ENCODE measurements at places on chromosomes 7 and 10.

DNA sequence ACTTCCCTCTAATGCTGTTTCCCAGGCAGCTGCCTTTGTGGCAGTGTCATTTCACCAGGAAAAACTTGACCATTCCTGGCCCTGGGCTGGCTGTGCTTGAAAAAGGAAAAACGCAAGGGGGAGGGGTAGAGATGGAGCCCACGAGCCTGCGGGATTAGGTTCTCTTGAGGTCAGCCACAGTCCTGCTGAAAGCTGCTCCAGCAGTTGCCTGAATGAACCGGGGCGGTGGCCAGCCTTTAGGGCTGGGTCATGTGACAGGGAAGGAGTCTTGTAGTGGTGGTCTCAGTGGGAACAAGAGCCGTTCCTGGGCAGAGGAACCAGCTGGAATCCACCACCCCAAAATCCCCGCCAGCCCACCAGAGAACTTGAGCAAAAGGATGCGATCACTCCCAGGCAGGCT is 51.2 kb upstream of the LRRC4 start:
- no peak for DNase-seq

DNA sequence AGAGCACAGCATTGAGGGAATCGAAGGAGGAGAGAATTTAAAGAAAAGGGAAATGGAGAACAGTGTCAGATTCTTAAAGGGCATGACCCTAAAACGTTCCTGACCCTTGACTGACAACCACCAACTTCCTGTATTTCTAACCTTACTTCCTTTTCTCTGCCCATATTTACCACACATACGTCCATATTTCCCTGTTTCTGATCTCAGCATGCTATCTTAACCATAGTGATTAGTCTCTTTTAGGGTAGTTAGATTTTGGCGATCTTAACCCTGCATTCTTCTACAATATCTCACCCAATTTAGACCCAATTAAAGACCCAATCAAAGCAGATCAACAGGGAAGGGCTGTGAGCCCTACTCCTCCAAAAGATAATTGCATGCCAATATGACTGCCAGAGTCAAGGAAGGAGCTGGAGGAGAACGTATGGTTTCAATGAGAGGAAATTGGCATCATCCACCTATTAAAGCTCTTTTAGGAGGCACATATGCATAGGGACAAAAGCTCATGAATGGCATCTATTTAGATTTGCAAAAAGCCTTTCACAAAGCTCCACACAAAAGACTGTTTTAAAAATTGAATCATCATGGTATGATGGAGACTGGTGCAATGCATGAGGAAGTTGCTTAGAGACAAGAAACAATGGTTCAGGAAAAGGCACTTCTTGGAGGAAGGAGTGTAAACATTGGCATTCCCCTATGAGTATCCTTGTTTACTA is 49.0 kb upstream of the ARHGAP12 start:
- no peak for DNase-seq

DNA sequence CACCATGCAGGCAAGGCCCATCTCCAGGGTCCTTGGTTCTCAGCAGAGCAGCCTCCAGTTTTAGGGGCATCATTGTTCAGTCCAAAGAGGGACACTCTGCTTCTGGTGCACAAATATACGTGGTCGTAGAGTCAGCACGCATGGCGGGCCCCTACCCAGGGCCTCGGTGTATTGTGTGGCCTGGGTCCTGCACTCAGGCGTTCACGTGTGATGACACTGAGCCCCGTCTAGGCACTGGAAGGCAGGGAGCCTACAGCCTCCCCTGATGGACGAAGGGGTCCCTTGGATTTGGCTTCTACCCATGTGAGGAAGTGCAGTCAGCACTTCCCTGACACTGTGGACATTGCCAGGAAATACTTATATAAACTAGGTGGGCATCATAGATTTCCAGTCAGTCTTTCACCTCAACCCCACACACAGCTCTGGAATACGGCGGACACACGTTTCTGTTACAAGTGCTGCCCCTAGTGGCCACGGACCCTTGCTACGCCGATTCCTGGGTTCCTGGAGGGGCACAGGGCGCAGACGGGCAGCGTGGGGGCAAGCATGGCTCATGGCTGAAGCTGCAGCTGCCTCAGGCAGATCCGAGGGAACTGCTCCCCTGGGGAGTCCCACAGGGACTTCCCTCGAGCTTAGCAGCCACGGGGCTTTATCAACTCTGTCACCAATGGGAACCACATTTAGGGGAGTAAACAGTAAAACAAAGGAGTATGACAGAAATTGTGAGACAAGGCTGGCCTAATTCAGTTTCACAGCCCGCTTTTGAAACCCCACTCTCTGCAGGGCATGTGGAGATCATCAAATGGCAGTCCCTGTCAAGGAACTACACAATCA is 25.4 kb downstream of the AIFM2 start:
- DNase-seq, result no peak

DNA sequence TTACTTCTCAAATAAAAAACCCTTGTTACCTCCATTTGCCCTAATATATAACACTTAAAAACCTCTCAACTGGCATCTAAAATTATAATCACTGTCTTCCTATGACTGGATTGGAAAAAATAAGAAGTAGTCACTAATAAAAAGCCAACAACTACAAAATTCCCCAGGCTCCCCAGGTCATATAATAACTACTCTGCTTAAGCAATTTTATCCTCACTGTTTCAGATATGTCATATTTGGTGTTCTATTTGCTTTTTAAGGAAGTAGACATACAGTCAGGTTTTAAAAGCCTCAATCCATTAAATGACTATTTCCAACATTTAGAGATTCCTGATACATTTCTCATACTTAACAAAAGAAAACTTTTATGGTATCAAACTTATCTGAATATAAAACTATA is 2.4 kb downstream of the H2AZ2 start:
- DNase-seq, result no peak

- DNase-seq, result no peak
Observed at GRCh38 chr7:55423891-55424290, 58.8 kb downstream of the LANCL2 start.

- no peak for DNase-seq
Observed at GRCh38 chr7:3367261-3367660, 66.2 kb downstream of the SDK1 start.

DNA sequence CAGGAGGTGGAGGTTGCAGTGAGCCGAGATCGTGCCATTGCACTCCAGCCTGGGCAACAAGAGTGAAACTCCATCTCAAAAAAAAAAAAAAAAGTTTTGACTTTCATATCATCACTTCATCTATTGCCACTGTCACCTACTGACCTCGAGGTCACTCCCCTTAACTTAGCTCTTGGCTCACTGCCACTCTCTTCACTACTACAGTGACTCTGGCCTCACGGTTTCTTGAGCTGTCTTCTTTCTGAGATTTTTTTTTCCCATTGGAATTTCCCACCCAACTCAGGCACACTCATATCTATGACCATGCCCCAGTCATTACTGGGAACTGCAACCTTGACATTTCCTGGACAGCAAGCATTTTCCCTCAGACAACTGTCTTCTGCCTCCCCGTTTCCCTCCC is 42.6 kb upstream of the C7orf33 start:
- no peak for DNase-seq

DNA sequence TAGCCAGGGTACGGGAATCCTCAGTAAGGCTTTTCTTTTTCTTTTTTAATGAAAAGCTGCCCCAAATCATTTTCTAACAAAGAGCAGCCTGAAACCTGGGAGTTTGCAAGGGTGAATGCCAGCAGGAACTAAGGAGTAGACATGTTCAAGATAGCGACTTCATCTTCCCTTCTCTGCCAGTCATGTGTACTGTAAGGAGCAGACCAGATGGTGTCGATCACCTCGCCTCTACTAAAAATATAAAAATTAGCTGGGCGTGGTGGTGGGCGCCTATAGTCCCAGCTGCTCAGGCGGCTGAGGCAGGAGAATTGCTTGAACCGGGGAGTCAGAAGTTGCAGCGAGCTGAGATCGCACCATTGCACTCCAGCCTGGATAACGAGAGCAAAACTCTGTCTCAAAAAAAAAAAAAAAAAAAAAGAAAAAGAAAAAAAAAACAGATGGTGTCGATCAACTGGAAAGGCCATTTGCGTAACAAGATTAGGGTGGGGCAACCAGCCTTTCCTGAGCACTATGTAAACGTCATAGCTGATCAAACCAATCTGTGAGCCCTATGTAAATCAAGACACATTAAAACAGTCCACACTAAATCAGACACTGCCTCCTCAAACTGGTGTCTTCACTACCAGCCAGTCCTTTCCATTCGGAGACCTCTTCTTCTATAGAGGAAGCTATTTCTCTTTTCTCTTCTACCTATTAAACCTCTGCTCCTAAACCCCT is 33.8 kb downstream of the NOLC1 start:
- no peak for DNase-seq

GRCh38 chr10:124035928-124036558 is 57.4 kb downstream of the CHST15 start:
- no peak for DNase-seq

DNA sequence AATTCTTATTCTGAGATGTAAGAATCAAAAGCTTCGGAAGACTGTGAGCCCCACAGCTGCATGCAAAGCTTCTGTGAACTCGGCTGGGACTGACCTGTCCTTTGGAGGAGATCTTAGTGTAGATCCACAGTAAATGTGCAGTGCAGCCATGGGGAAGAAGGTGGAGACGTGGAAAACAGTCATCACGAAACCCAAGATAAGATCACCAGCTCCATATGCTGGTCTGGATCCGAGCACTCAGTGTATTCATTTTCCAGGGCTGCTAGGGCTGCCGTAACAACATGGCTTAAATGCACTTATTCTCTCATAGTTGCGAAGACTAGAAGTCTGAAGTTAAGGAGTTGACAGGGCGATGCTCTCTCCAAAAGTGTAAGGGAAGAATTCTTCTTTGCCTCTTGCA is 143.0 kb upstream of the TCF7L2 start:
- no peak for DNase-seq

- DNase-seq, result no peak
Observed at GRCh38 chr7:22117222-22117621, 171.5 kb upstream of the CDCA7L start.

- DNase-seq, result no peak
Observed at GRCh38 chr10:100894589-100895294, 18.0 kb upstream of the SLF2 start.

- no peak for DNase-seq
Observed at GRCh38 chr7:114715907-114716306, 206.0 kb upstream of the MDFIC start.

GRCh38 chr7:34675749-34676374 is 17.8 kb downstream of the NPSR1 start:
- no peak for DNase-seq

- no peak for DNase-seq
Observed at GRCh38 chr7:134031835-134032617, 95.1 kb upstream of the LRGUK start.

GRCh38 chr10:1153251-1153763 is 97.1 kb downstream of the WDR37 start:
- DNase-seq, result no peak

DNA sequence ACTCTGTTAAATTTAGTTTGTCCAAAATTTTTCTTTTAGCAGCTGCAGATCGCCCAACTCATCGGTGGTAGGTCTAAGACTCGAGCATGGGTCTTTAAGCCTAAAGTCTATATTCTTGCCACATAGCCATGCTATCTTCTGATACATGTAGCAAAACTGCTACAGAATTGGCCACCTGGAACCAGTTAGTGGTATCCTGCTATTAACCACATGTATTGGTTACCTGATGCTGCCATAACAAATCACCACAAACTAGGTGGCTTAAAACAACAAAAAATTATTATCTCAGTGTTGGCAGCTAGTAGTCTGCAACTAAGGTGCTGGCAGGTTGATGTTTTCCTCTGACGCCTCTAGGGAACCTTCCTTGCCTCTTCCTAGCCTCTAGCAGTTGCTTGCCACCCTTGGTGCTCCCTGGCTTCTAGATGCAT is 96.7 kb upstream of the PIK3CG start:
- no peak for DNase-seq

GRCh38 chr7:1144269-1144771 is 15.7 kb downstream of the ZFAND2A start:
- DNase-seq, result no peak

GRCh38 chr10:58967551-58968388 is 208.7 kb upstream of the PHYHIPL start:
- DNase-seq, result no peak

DNA sequence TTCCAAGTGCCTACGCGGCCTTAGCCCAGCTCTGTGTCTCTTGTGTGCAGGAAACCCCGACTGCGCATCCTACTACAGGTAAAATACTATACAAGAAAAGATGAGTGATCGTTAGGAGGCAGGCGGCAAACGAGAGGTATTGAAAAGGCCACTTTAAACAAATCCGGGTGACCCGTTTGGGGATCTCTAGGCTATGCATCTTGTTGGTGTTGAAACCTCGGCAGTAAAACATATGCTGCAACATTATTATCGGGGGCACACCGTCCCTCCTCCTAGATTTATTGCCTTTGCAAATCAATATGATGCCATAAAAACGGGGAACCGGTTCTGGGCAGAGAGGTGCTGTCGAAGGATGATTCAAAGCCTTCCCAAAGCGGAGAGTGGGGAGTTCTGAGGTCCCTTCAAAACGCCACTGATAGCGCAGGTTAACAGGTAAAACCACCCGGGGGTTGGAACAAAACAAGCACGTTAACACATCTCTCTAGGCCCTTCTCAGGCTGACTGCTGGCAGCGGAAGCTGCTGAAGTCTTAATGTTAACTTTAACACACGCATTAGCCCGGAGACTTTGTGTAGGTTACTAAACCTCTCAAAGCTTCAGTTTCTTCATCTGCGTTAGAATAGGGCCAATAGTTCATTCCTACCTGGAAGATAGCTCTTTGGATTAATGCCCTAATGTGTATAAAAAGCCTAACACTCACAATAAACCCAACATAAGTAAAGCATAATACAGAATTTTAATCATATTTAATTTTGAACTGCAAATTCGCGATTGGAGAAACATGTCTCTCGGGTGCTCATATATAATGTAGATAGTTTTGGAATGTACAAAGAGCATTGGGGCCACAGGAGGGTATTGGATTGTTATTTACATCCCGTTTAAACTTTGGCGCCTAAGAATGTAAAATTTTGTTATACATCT is 2.6 kb upstream of the TBX20 start:
- no peak for DNase-seq

DNA sequence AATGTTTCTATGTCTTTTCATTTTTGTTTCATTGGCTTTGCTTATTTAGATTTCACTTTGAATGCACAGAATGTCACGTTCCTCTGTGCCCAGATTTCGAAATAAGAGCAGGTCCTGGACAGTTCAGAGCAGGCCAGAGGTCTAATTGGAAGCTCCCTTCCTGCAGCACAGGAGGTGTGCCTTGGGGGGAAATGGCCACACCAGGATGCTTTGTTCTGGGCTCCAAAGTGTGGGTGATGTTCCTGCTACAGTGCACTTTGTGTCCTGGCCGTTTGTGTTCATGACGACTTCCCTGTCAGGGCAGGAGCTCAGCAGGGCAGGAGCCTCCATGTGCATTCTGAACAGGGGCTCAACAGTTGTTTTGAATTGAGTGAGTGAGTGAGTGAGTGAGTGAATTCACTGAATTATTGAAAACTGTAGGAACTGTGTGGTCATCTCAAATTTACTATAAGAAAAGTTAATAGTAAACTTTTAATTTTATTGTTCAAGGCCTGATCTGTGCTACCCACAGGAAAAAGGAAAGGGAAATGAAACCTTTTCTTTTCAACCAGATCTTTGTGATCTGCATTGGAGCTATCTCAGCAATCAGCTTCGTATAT is 109.5 kb upstream of the GJD4 start:
- DNase-seq, result no peak
